ENCODE measurements at places on chromosomes 1 and 21. TPM values are rescaled to one million over a fixed set of nuclear protein-coding genes. Genes with fewer than 3 reads are reported as not detected.

DNA sequence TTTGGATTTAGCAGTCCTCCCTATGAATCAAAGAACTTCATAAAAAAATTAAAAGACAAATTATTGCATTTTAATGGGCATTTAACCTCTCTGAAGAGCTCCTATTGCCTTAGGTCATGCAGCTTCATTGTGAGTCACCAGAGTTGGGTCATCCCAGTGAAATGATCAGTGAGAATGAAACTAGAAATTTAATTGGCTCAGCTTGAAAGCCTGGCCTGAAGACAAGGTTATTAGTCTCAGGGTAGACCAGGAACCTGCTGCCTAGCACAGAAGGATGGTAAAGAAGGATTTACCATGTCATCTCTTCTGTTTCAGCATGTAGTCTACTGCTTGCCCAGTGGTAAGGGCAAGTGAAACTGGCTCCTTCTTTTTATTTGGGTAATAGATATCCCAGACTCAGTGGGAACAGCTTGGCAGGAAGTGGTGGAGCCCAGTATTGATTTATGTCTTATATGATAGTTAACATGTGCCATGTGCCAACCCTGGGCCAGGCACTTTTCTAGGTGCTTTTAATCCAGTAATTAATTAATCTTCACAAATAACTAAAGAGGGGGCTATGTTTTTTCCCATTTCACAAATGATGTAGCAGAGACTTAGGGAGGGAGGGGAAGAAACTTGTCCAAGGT lies 23.6 kb downstream of the LAMC2 start:
- no peak for DNase-seq

- no peak for DNase-seq
Measured at GRCh38 chr1:182054698-182055326, 6.7 kb downstream of the ZNF648 start.

The DYRK1A gene
- total RNA-seq: 64.1 TPM

The ZFP69B gene
- not detected for total RNA-seq

DNA sequence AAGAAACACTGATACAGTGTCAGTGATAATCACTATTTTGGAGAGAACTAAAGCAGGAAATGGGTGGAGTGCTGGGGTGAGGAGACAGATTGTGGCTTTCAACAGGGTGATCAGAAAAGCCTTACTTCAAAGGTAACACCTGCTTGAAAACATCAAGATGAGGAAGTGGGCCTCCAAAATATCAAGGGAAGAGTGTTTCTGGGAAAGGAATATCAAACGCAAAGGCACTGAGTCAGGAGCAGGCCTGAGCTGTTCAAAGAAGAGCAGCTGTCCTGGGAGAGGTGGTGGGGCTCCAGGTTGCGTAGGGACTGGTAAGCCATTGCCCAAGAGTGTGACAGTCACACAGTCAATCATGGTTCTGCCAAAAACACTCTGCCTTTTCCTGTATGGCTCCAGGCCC lies 47.1 kb upstream of the ATP1A1 start:
- DNase-seq: no peak

- DNase-seq: peak; percentile 99
Measured at GRCh38 chr1:68496680-68497357, at the start of gene DEPDC1. TSS of gene DEPDC1 (minus strand) at chr1:68497082. CDS start at chr1:68496999, 83 bp downstream.

- no peak for DNase-seq
Measured at GRCh38 chr21:43305811-43306311, 121.1 kb downstream of the SIK1 start.

GRCh38 chr1:52203935-52204625 lies 62.2 kb downstream of the ZFYVE9 start:
- DNase-seq: no peak

The AMY1A gene
- not detected for total RNA-seq

DNA sequence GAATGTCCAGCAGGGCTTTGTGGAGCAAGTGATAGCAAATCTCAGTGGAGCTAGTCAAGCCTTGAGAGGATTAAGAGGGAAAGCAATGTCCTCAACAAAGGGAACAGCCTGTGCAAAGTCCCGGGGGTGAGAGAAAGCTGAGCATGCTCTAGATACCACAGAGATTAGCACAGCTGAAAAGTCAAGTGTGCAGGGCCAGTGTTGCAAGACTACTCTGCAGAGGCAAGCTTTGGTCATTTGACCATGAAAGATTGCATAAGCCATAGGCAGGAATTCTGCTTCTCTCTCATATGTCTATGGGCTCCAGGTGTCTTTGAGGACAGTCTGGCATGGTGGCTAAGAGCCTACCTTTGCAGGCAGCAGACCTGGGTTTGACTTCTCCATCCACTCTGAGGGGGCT lies 181.0 kb upstream of the JUN start:
- DNase-seq: no peak

DNA sequence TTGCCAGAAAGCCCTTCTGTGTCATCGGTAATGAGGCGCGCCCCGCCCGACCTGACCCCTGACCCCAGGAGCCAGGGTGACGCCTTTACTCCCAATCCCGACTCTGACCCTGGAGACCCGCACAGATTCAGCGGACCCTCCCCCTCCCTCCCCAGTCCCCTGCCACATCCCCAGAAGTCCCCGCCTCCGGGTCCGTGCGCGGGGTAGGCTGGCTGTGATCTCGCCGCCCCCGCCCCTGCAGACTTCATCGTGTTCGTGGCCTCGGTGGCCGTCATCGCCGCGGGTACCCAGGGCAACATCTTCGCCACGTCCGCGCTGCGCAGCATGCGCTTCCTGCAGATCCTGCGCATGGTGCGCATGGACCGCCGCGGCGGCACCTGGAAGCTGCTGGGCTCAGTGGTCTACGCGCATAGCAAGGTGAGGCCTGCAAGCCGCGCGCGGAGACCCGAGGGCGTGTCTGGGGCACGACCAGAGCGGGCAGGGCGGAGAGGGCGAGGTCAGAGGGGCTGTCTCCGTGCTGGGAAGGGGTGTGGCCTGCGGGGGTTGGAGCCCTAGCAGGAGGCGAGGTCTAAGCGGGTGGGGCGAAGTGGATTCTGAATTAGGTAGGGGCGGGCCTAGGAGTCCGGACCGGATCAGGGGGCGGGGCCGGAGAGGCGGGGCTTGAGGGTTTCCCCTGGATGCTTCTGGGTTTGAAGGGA lies 34.8 kb downstream of the KCNQ4 start:
- DNase-seq: peak; percentile 78

GRCh38 chr1:228456252-228457016 lies 30.7 kb upstream of the RNF187 start:
- no peak for DNase-seq

GRCh38 chr1:58896246-58897183 lies 112.7 kb upstream of the JUN start:
- peak; percentile 86 for DNase-seq

The C2CD2 gene
- total RNA-seq: 20.4 TPM

- no peak for DNase-seq
Measured at GRCh38 chr1:82625537-82625936, 824.8 kb downstream of the ADGRL2 start.

- DNase-seq: no peak
Measured at GRCh38 chr1:166080967-166081870, 85.6 kb downstream of the FAM78B start.

GRCh38 chr1:193115629-193116227 lies 6.1 kb upstream of the CDC73 start:
- peak; percentile 26 for DNase-seq

DNA sequence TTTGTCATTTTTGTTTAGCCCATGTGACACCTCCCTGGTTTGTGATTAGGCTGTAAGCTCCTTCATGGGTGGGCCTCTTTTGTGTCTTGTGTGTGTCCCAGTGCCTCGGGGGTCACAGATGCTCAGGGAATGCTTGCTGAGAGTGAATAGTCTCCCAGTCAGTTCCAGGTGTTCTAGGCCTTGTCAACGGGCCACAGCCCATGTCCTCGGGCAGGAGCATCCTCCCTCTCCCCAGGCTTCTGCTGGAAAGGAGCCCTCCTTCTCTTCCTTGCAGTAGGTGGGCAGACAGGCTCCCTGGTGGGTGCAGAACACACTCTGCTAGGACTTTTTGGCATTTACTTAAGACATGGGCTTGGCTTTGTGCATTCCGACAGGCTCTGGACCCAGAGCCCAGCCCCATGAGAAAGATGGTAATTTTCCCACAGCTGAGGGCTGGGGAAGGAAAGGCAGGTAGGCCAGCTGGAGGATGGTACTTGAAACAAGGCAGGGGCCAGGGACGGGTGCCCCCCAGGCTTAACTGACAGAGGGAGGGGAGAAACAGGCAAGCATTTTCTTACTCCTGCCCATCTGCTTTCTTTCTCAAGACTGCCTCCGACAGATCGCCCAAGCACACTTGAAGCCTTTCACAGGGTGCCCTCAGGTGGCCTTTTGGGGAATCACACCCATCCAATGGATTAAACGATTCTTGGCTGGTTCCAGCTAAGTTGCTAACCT lies 7.1 kb upstream of the CPLANE2 start:
- peak; percentile 74 for DNase-seq

DNA sequence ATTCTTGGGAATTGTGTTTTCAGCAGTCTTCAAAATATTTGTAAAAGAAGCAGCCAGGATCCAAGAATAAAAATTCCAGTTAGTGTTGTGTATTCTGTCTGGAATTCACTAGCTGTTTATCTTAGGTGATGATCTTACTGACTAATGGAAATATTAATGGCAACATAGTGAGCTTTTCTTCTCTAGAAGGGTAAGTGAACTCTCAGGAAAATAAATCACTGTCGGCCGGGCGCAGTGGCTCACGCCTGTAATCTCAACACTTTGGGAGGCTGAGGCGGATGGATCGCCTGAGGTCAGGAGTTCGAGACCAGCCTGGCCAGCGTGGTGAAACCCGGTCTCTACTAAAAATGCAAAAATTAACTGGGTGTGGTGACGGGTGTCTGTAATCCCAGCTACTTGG lies 87.4 kb upstream of the KIF1B start:
- DNase-seq: no peak

- DNase-seq: no peak
Measured at GRCh38 chr1:42680921-42681683, 1.1 kb upstream of the YBX1 start.

GRCh38 chr1:228742281-228742860 lies 7.1 kb downstream of the RHOU start:
- DNase-seq: no peak

DNA sequence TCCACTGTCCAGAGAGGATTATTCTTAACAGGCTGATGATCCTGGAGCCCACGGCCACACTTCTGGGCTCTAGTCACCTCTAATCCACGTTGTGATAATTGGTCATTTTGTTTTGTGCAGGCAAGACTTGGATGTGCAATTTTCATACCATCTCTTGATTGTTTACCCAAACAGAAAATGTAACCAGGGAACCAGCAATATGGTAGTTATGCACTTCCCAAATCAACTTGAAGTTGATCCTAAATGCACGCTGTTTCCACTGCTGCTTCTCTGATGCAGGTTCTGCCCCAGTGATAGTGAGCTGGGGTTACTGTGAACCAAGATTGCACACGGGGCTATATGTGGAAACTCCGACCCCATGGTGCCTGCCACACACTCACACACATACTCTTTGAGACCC lies 14.7 kb upstream of the KCNJ15 start:
- no peak for DNase-seq

The TSACC gene
- not detected for total RNA-seq

GRCh38 chr21:38937844-38938243 lies 132.1 kb downstream of the ETS2 start:
- no peak for DNase-seq

DNA sequence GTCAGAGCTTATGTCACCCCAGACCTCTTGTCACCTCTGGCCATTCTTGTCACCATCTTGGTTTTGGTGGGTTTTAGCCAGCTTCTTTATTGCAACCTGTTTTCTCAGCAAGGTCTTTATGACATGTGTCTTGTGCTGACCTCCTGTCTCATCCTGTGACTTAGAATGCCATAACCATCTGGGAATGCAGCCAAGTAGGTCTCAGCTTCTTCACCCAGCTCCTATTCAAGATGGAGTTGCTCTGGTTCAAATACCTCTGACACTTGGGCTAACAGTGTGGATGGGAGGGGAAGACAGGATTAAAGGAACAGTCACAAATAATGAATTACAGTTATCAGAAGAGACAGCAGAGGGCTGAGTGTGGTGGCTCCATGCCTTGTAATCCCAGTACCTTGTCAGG lies 30.5 kb upstream of the PIK3CD start:
- DNase-seq: no peak

GRCh38 chr1:186790101-186790500 lies 38.6 kb upstream of the PLA2G4A start:
- DNase-seq: no peak

The DISP3 gene
- not detected for total RNA-seq

The SNAPIN gene
- 13.5 TPM for total RNA-seq

The PRELP gene
- total RNA-seq: 74.0 TPM

DNA sequence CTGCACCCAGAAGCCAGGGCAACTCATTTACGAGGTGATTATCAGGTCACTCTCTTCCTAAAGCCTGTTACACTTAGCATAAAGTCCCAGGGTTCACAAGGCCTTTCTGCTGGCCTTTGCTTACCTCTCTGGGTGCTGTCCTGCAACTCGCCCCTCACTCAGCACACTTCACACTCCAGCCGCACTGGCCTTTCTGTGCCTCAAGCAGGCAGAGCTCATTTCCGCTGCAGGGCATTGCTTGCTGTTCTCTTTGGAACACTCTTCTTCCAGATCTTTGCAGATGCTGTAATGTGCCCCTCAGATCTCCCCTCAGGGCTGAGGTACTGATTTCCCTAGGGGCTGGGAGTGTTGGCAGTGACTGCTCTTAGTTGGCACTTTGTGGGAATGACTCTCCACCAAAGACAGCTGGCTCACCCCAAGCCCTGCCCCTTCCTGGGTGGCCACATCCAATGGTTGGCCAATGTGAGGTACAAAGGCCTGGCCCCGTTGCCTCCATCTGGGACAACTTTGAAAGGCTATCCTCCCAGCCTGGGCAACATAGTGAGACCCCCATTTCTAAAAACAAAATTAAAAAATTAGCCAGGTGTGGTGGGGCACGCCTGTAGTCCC lies 50.8 kb upstream of the SSBP3 start:
- DNase-seq: no peak

The NBPF6 gene
- not detected for total RNA-seq

DNA sequence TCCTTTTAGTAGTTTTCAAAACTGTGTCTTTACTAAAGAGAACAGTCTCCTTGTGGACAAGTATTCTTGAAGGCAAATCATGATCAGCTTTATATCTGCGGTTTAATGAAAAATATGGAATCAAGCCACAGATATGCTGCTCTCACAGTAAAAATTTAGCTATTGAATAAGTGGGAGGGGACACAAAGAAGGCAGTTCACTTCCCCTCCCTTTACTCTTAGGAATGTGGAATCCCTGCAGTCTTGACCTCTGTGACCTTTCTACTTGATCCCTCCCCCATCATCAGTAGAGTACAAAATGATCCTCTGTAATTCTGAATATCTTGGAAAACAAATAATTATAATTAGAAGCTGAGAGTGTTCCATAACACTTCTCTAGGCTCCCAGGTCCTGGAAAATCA lies 136.7 kb upstream of the HOOK1 start:
- no peak for DNase-seq

- DNase-seq: no peak
Measured at GRCh38 chr1:234234199-234234598, 139.1 kb upstream of the COA6 start.

- DNase-seq: no peak
Measured at GRCh38 chr21:42221581-42222345, 2.8 kb downstream of the ABCG1 start.

- DNase-seq: no peak
Measured at GRCh38 chr1:157097692-157098091, 1.9 kb downstream of the ETV3L start.

The SGIP1 gene
- total RNA-seq: 8.9 TPM

GRCh38 chr1:161187311-161187710 lies 10.0 kb upstream of the B4GALT3 start:
- no peak for DNase-seq

Measured in upper lobe of left lung (tissue), 6 donors.